Neuronal stem cell (in vitro differentiated cells): ENCODE measurements at places on chromosomes 13 and 19.

GRCh38 chr19:47353307-47353712 lies 4.2 kb downstream of the DHX34 start:
- DNase-seq, result no peak

DNA sequence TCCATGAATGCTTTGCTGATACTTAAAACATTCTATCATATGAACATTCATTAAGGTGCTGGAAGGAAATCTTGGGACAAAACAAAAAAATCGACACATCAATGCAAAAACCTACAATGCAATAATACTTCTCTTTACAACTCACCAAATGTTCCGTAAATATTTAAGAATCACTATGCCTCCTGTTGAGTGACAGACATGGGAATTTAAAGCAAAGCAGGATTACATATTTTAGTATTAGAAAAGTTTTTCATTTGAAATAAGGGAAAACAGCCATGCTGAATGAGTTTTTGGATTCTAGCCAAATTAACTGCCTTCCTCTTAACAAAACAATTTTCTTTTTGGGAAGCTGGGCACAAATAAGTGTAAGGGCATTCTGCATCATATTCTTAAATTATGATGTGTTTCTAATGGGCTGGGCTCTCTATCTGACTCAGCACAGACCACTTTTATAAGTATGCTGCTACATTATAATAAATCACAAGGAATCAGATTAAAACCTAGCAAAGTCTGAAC lies 93.7 kb downstream of the RBM26 start:
- no peak for DNase-seq

DNA sequence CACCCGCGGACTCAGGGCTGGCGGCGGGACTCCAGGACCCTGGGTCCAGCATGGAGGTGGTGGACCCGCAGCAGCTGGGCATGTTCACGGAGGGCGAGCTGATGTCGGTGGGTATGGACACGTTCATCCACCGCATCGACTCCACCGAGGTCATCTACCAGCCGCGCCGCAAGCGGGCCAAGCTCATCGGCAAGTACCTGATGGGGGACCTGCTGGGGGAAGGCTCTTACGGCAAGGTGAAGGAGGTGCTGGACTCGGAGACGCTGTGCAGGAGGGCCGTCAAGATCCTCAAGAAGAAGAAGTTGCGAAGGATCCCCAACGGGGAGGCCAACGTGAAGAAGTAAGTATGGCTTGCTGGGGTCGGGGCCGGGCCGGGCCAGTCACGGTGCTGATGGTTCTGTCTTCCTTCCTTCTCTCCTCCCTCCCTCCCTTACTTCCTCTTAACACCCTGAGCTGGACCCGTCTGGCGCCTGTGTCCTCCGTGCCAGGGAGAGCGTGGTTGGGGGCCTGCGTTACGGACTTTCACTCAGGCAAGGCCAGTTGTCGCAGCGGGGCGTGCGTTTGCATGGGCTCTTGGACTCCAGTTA lies 1.4 kb downstream of the STK11 start:
- no peak for DNase-seq

DNA sequence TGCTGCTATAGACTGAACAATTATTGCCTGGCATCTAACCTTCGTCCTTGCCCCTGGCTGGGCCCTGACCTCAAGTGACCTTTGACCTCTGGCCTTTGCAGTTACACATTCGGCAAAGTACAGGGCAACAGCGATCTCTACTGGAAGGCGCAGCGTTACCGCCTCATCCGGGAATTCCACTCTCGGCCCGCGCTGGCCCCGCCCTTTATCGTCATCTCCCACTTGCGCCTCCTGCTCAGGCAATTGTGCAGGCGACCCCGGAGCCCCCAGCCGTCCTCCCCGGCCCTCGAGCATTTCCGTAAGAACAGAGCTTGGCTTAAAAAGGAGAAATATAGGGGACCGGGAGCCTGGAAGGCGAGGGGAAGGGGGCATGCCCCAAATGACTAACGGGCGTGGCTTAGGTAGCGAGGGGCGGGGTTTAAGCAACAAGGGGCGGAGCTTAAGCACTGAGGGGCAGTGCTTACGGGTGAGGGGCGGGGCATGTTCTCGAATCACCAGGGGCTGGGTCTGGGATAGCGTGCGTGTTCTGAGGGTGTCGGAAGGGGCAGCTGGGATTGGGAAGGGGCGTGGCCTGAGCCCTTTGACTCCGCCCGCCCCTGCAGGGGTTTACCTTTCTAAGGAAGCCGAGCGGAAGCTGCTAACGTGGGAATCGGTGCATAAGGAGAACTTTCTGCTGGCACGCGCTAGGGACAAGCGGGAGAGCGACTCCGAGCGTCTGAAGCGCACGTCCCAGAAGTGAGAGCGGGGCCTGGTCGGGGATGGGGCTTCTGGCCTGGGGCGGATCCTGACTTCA lies 52.7 kb downstream of the TRPM4 start:
- DNase-seq, result peak; percentile 57
